ENCODE measurements at places on chromosomes 11 and 22.

GRCh38 chr22:42661985-42662831, 13.0 kb upstream of the CYB5R3 start:
- DNase-seq, result peak; percentile 62

- DNase-seq, result no peak
These were observed 54.1 kb upstream of the ARHGAP20 start for GRCh38 chr11:110766316-110766715.

DNA sequence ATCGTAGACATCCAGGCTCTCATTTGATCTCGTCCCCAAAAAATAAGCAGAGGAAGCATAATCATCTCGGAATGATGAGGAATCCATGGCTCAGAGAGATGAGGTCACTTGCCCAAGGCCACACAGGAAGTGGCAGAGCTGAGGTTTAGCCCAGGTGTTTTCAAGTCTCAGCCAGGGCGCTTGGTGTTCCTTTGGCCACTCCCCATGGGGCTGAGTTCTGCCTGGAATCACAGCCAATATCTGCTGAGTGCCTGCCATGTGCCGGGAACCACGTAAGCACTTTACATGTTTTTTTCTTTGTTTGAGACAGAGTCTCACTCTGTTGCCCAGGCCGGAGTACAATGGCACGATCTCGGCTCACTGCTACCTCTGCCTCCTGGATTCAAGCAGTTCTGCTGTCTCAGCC, 29.5 kb upstream of the MYH9 start:
- no peak for DNase-seq

GRCh38 chr22:48574776-48575617, 1252.7 kb downstream of the BRD1 start:
- peak; percentile 34 for DNase-seq

DNA sequence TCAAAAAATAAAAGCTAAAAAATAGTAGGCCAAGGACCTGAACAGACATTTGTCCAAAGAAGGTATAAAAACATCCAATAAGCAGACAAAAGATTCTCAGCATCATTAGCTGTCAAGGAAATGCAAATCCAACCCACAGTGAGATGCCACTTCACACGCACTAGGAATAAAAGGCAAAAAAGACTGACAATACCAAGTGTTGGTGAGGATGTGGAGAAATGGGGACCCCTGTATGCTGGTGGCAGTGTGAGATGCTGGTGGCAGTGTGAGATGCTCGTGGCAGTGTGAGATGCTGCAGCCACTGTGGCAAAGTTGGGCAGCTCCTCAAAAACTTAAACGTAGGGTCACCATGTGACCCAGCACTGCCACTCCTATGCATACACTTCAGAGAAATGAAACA, 38.0 kb downstream of the WNT7B start:
- no peak for DNase-seq

DNA sequence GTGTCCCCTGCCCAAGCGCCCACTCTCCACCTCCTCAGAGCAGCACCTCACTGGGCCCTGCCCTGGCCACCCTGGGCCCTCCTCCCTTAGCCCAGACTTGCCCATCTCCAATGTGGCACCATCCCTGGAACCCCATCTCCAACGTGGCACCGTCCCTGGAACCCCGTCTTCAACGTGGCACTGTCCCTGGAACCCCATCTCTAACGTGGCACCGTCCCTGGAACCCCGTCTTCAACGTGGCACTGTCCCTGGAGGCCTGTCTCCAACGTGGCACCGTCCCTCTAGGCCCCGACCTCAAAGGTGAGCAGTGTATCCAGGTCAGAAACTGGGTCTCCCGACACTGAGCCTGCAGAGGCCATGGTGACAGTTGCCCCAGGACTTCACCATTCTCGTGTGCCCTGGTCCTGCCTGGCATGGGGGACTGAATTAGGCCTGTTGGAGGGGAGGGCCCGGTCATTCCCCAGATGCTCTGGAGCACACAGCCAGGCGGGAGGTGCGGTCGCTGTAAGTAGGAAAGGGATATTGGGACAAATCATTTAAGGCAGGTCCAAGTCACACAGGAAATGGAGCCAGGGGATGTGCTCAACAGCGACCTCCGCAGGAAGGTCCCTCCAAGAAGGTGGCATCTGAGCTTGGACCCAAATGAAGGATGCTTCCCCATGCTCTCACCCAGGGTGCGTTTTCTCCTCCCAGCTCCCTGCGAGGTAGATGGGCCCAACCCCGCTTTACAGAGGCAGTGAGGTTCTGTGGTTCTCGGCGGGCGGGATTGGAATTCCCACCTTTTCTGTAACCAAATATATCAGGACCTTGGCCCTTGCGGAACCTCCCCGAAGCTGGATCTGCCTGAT, 2.4 kb upstream of the CTSD start:
- DNase-seq, result no peak

GRCh38 chr11:101475699-101476098, 108.1 kb downstream of the TRPC6 start:
- DNase-seq, result no peak

- DNase-seq, result no peak
These were observed 53.0 kb downstream of the BRD1 start for GRCh38 chr22:49774499-49775151.

- no peak for DNase-seq
These were observed 110.9 kb downstream of the TSPAN18 start for GRCh38 chr11:44837661-44838060.

DNA sequence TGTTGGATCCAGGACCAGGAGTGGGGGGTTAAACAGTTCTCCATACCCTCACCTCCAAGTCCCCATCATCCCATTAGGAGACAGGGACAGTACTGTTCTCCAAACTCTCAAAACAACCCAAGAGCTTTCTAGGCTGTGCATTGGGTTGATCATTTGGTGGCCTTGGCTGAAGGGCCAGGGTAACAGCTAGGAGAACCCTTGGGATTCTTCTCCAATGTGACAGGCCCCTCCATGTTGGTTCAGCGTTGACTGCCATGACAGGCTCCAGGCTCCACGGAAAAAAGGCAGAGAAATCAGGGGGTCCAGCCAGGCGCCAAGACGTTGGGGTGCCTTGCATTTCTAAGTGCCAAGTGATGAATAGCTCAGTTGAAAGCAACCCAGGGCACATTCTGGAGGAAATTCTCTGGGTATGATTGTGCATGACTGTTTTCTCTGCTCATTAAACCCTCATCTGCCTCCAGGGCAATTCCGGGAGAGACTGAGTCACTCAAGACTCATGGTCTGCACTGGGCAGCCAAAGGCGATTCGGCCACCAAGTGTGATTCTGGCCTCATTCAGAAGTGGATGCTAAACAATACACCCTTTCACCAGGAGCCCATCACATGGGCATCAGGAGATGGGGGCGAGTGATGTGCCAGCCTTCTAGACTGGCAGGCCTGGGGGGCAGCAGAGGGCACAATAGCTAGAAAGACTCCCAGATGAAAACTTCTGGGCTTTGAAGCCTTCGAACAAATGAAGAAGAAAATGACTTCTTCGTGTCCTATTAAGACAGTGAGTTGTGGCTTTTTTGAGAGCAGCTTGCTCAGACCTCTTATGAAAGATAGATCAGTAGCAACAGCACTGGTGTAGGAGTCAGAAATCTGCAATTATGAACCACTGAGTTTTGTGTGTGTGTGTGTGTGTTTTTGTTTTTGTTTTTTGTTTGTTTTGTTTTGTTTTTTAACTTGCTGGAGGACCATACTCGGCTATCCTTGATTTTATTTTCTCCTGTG, 27.7 kb downstream of the CD44 start:
- no peak for DNase-seq

DNA sequence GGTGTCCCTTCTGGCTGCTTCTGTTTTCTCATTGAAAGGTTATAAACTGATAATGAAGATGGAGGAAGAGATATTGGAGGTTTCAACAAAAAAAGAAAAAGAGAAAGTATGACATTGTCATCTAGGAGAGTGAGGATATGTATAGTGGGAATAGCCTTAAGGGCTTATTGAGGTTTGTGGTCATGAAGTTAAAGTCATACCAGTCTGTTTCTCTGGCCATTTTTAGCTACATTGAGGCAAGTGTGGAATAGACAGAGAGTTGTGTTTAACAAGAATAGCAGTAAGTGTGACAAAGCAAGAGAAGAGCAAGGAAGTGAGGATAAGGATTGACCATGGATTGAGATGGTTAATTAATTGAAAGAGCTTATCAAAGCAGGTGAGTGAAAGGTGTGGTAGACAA, 110.4 kb downstream of the ELP4 start:
- DNase-seq, result no peak

GRCh38 chr22:47022075-47022473, 259.6 kb downstream of the TBC1D22A start:
- DNase-seq, result peak; percentile 68

- DNase-seq, result no peak
These were observed 33.2 kb upstream of the CEP126 start for GRCh38 chr11:101881586-101881985.

DNA sequence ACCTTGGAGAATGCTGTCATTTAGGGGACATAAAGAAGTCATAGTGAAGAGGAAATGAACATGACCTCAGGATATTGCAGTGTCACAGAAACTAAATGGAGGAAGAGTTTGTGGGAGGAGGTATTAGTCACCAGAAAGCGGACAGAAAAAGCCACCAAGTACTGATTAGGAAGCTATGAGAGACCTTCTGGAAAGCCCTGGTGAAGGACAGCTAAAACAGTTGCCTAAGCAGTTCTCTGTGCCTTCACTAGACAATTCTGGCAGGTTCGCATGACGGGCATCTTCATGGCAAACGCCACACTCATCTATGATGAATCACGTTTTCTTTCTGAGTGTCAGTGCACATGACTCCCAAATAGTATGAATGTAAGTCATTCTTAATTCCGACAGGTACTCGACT, 325.8 kb downstream of the C11orf87 start:
- DNase-seq, result no peak

- DNase-seq, result no peak
These were observed 12.6 kb downstream of the C22orf31 start for GRCh38 chr22:29048822-29049654.

GRCh38 chr11:7546324-7546791, 32.6 kb downstream of the PPFIBP2 start:
- no peak for DNase-seq

DNA sequence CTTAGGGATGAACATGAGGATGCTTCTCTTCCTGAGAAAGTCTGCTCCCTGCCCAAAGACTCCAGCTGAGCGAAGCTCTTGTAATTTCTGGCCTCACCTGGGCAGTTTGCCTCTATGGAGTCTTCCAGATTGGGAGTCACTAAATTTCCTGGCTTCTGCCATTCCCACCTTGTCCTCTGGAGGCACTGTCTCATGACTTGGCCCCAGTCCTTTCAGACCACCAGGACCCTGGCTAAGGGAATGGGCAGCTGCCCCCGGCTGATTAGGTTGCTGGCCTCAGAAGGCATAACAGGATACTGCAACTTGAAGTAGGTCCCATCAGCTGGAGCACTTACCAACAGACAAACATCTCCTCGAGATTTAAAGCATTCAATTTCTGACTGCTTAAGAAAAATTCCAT, 128.1 kb upstream of the SPON1 start:
- no peak for DNase-seq

GRCh38 chr11:108278546-108278945, 55.7 kb downstream of the ATM start:
- DNase-seq, result no peak

DNA sequence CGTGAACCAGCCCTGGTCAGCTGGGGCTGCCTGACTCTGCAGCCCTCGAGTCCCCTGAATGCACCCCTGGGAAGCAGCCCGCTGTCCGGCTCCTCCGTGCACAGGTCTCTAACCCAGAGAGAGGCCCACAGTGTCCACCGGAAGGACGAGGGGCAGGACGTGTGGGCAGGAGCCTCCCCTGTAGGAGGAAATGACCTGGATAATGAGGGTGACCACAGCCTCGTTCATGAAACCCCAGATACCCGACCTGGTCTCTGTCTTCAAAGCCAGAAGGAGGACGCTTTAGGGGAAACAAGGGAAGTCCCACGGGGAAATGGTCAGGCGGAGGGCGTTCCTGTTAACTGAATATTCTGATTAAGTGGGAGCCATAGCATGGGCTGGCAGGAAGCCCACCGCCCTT, 23.3 kb downstream of the LIF start:
- no peak for DNase-seq

DNA sequence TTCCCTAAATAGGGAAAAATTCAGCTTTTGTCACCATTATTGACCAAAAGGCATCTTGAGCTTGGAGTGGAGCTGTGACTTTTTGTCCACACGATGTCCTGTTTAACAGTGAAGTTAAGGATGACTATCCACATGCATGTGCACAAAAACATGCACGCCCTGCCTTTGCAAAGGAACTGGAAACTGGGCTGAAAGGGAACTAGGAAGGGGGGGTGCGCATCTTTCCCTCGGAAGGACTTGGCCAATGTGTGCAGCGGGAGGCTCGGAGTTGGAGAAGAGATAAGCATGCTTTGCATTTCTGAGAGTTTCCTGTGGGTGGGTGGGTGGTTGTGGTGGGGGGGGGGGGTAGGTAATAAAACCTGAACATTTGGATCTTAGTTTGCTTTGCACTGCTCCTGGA, 411 bp upstream of the KIRREL3 start:
- DNase-seq, result no peak

GRCh38 chr11:63613517-63614135, 607 bp downstream of the PLAAT3 start:
- DNase-seq, result peak; percentile 68

DNA sequence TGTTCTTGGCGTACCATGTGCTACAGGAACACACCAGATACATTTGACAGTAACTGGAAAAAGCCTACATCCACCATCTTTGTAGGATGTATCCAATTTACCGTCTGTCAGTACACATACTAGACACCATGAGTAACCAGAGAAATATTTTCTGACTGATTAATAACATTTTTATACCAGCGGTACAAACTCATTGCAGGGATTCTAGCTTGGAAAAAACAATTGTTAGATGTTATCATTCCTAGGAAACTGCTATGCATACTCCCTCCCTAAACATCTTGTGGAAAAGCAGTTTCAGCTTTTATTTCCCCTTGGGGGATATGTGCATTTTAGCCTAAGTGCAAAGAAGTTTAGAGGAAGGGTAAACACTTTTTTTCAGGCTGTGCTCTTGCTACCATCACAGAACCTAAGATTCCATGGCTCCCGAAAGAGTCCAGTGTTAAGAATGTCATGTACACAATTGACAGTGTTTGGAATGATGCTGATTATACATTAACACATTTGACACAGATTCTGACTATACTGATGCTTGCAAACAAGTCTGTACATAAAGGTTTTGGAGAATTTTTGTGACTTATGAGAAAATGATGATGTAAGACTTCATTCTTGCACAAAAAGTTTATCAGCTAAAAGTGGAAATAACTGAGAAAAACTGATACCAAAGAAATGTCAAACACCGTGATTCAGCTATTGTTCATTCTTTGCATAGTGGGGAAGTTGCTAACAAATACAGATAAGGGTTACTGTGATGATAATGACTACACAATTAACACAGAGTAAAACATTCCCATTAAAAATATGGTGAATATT, 23.7 kb downstream of the NCF4 start:
- DNase-seq, result no peak

- DNase-seq, result no peak
These were observed 26.2 kb downstream of the PPFIA1 start for GRCh38 chr11:70296681-70297080.

GRCh38 chr22:23984430-23984829, 4.5 kb downstream of the GSTT2 start:
- DNase-seq, result peak; percentile 35

DNA sequence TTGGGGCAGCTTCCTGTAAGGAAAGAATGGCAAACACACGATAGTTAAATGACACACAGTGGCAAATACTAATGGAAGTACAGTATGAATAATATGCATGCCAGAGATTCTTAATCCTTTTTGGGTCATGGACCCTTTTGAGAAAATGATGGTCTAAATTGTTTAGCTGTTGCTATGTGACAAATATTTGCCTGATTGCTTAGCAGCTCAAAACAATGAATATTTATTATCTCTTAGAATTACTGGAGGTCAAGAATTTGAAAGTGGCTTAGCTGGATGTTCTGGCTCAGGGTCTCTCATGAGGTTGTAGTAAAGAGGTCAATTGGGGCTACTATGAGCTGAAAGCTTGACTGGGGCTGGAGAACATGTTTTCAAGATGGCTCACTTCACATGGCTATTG, 69.7 kb downstream of the FANCF start:
- DNase-seq, result no peak

Measured in dermis microvascular lymphatic vessel endothelial cell (primary cell).